NCI-H2171 treated with DMSO at 0.1 percent for 48 hours (cell line): ENCODE measurements at places on chromosomes 5 and 9.

DNA sequence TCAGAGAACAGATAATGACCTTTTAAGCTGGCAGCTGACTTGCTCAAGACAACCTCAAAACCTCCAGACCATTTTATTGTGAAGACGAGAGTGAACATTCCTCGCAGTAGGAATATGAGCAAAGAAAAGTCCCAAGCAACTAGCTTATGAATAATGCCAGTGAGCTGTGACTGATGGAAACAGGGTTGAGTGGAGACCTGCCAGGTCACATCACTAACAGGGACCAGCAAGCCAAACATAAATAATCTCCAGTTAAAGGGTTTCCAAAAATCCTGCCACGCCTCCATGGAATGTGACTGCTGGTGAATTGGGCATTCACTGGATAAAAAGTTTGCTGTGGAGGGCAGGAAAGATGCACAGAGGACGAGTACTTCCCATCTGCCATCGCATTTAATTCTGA is 185.4 kb downstream of the CRB2 start:
- no peak for DNase-seq

DNA sequence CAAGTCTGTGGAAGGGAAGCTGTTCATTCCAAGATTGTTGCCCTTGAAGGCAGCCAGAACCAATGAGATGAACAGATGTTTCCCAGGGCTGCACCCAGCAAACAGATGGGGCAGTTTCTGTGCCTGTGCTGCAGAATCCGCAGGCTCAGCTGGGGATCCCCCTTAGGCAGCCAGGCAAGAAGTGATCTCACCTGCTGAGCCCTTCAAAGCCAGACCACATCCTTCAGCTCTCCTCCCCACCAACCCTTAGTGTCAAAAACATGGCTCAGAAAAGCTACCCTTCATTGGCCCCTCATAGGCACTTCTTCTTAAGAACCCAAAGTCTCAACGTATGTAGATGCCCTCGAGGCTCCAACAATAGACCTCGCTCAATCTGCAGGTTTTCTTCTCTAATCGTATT is 626.7 kb downstream of the CCDC171 start:
- peak; percentile 73 for DNase-seq

DNA sequence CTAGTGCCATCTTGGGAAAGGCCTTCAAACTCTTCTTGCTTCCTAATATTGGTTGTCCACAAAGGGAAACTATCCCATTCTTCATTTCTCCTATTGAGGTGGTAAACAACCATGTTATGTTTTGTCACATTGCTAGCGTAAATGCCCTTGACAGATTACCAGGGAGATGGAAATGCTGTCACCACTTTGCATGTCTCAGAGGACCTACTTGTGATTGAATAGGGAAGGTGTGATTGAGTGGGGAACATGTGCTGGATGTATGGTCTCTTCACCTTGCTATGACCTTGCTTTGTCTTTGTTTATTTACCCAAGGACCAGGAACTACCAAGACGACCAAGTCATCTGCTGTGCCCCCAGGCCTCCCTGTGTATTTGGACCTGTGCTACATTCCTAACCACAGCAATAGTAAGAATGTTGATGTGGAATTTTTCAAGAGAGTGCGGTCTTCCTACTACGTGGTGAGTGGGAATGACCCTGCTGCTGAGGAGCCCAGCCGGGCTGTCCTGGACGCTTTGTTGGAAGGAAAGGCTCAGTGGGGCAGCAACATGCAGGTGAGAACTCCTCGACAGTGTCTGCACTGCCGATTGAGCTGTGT is 96.1 kb downstream of the MAP1B start:
- DNase-seq: no peak

GRCh38 chr5:180387798-180388197 is 34.7 kb upstream of the GFPT2 start:
- no peak for DNase-seq

DNA sequence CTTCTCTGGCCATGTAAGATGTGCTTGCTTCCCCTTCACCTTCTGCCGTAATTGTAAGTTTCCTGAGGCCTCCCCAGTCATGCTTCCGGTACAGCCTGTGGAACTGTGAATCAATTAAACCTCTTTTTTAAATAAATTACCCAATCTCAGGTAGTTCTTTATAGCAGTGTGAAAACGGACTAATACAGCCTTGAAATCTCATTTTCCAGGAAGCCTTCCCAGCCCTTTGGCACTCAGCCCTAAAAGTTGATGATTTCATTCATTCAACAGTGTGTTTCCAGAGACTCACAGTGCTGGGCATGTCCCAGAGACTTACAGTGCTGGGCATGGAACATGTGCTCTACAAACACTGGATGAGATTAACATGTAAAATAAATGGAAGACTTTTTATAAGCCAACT is 135.8 kb downstream of the DCP2 start:
- DNase-seq: no peak
